ENCODE measurements at places on chromosomes 7 and 10. TPM values are rescaled to one million over a fixed set of nuclear protein-coding genes. Genes with fewer than 3 reads are reported as not detected.

DNA sequence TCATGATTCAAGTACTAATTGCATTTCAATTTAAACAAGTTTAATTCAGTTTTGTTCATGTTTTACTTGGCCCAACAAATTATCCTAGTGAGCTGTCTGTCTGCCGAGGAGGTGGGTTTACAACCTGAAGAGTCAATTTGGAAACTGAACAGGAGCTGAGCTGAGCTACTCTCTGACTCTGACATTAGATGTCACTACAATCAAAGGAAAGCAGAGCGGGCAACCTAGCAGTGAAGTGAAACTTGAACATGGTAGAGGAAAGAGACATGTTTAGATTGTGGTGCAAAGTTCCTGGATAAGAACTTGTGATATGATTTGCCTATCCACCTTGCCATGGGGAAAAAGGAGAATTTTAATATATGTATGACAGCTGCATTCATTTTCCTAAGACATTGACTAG is 9.6 kb upstream of the AGR3 start:
- H3K36me3 ChIP-seq = no peaks in the 10 kb centered on the region
- H3K27ac ChIP-seq = no peak overlapping the region
- H3K27me3 ChIP-seq = no peaks in the 10 kb centered on the region
- DNase-seq = peak; percentile 41

DNA sequence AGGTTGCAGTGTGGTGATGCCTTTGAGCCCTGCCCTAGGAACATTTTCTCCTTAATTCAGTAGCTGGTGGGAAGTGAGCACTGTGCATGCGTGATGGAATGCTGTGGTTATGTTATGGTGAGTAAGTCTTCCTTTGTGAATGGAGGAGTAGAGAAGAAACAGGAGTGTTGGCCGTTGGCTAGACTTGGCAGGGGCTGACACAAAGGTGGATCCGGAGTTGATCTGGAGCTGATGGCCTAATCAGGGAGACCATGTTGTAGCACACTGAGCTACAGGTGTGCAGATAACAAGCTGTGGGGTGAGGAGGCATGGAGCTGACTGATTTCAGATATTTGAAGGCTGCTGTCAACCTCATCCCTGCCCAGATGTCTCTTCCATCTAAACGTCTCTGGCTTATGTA is 122.3 kb downstream of the CNNM2 start:
- H3K27me3 ChIP-seq = no peaks in the 10 kb centered on the region
- no peak overlapping the region for H3K27ac ChIP-seq
- DNase-seq = no peak

GRCh38 chr10:50558371-50558770 is 65.4 kb downstream of the SGMS1 start:
- peaks cover 50% of the 10 kb centered on the region for H3K4me1 ChIP-seq
- DNase-seq = peak; percentile 85
- no peaks in the 10 kb centered on the region for H3K27me3 ChIP-seq
- H3K27ac ChIP-seq = peak overlapping the region; percentile 73
- H3K4me3 ChIP-seq = no peak overlapping the region
- H3K36me3 ChIP-seq = no peaks in the 10 kb centered on the region

- peaks cover 18% of the 10 kb centered on the region for H3K4me1 ChIP-seq
- peak; percentile 72 for DNase-seq
- no peaks in the 10 kb centered on the region for H3K27me3 ChIP-seq
- no peaks in the 10 kb centered on the region for H3K36me3 ChIP-seq
- H3K4me3 ChIP-seq = peak overlapping the region; percentile 47
Measured at GRCh38 chr7:26397796-26398426, 106.2 kb downstream of the SNX10 start.

DNA sequence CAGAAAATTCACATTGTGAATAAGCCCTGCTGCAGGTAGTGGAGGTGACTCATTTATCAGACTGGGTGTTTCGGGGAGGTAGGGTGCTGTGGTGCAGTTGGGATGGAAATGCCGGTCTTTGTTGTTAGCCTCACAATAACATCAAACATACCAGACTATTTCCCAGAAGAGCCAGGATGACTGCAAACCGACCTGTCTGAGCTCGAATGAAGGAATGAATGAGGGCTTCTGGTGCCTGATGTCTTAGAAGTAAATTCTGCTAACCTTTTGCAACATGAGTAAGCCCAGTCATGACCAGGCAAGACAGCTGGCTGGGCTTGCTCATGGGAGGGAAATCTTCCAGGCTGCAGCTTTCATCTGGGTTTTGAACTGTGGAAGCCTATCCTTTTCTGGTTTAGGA is 2.4 kb upstream of the VDAC2 start:
- H3K4me1 ChIP-seq = peaks cover 9% of the 10 kb centered on the region
- no peak overlapping the region for H3K4me3 ChIP-seq
- H3K27me3 ChIP-seq = no peaks in the 10 kb centered on the region
- H3K27ac ChIP-seq = no peak overlapping the region

GRCh38 chr10:121812031-121812430 is 115.8 kb downstream of the ATE1 start:
- peaks cover 4% of the 10 kb centered on the region for H3K36me3 ChIP-seq
- no peak overlapping the region for H3K27ac ChIP-seq
- no peak for DNase-seq
- no peak overlapping the region for H3K4me3 ChIP-seq
- no peaks in the 10 kb centered on the region for H3K27me3 ChIP-seq
- no peaks in the 10 kb centered on the region for H3K4me1 ChIP-seq

DNA sequence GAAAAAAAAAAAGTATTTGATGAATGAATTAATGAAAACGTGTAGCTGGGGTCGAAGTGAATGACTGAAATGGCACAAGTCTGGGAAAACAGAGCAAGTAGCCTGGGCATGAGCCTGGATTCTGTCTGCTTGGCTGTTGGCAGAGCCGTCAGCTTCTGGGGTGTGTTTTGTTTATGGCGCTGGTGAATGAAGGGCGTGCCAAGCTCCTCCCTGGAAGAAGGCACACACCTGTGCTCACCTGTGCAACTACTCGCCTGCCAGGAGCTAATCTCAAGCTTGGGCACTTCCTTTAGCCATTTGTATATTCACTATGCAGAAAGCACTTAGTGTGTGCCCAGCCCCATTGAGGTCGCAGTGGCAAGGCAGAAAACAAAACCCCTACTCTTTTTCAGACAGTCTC is 74.1 kb downstream of the GTF2IRD1 start:
- H3K4me1 ChIP-seq = no peaks in the 10 kb centered on the region
- H3K27me3 ChIP-seq = no peaks in the 10 kb centered on the region
- H3K27ac ChIP-seq = no peak overlapping the region
- peaks cover 7% of the 10 kb centered on the region for H3K36me3 ChIP-seq
- no peak overlapping the region for H3K4me3 ChIP-seq

DNA sequence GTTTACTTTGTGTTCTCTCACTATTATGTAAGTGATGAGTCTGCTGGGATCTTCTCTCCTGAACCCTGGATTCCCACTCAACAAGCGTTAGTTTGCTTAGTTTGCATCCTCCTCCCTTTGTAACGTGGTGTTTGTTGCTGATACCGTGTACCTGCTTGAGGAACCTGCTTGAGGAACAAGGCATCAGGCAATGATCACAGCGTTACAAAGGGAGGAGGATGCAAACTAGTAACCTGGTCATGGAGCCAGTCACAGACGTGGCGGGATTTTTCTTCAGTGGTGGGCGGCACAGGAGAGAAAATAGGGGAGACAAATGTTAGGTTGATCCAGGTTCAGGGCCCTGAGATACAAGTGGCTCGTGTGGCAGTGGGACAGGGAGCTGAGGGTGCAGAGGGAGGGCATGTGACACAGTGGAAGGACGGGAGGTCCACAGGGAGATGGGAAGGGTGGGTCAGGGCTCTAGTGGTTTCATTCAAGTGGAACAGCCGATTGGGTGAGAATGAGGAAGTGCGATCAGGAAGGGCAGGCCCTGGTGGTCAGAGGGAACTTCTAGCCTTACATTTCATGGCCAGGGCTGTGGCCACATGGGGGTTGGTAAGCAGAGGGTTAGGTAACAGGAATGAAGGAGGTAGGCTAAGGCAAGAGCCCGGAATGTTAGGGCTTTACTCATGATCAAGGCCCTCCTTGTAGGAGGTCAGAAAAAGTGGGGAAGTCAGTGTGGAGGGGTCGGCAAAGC is 38.0 kb downstream of the SNX10 start:
- peak overlapping the region; percentile 22 for H3K27ac ChIP-seq
- H3K27me3 ChIP-seq = no peaks in the 10 kb centered on the region
- no peaks in the 10 kb centered on the region for H3K36me3 ChIP-seq

GRCh38 chr10:116233230-116233629 is 39.8 kb downstream of the GFRA1 start:
- H3K27ac ChIP-seq = no peak overlapping the region
- H3K27me3 ChIP-seq = no peaks in the 10 kb centered on the region
- no peaks in the 10 kb centered on the region for H3K36me3 ChIP-seq
- peaks cover 4% of the 10 kb centered on the region for H3K4me1 ChIP-seq

- no peaks in the 10 kb centered on the region for H3K27me3 ChIP-seq
- DNase-seq = peak; percentile 16
- peak overlapping the region; percentile 48 for H3K27ac ChIP-seq
- H3K4me1 ChIP-seq = peaks cover 5% of the 10 kb centered on the region
Measured at GRCh38 chr10:87092861-87093631, 1.6 kb downstream of the GLUD1 start.

GRCh38 chr10:54081950-54082349 is 719.1 kb downstream of the PCDH15 start:
- H3K27me3 ChIP-seq = no peaks in the 10 kb centered on the region
- no peak overlapping the region for H3K4me3 ChIP-seq
- no peak for DNase-seq
- H3K4me1 ChIP-seq = no peaks in the 10 kb centered on the region
- H3K36me3 ChIP-seq = no peaks in the 10 kb centered on the region

- no peaks in the 10 kb centered on the region for H3K36me3 ChIP-seq
- no peak overlapping the region for H3K4me3 ChIP-seq
- peak; percentile 44 for DNase-seq
- no peak overlapping the region for H3K27ac ChIP-seq
- peaks cover 31% of the 10 kb centered on the region for H3K4me1 ChIP-seq
- no peaks in the 10 kb centered on the region for H3K27me3 ChIP-seq
Measured at GRCh38 chr7:25752967-25753791, 398.8 kb upstream of the NFE2L3 start.

DNA sequence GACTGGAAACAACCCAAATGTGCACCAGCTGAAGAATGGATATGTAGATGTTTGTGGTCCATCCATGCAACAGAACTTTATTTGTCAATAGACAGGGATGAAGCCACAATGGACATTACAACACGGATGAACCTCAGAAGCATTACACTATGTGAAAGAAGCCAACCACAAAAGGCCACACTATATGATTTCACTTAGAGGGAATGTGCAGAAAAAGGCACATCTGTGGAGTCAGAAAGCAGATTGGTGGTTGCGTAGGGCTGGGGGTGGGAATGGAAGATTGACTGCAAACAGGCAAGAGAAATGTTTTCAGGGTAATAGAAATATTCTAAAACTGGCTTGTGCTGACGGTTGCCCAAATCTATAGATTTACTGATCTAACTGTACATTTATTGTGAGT is 34.3 kb upstream of the WASHC2A start:
- H3K27me3 ChIP-seq = peaks cover 7% of the 10 kb centered on the region
- no peak for DNase-seq
- H3K4me3 ChIP-seq = no peak overlapping the region
- H3K36me3 ChIP-seq = no peaks in the 10 kb centered on the region
- H3K27ac ChIP-seq = no peak overlapping the region

- H3K27ac ChIP-seq = no peak overlapping the region
- no peaks in the 10 kb centered on the region for H3K36me3 ChIP-seq
- H3K4me1 ChIP-seq = no peaks in the 10 kb centered on the region
- no peak overlapping the region for H3K4me3 ChIP-seq
Measured at GRCh38 chr7:124276005-124276622, 243.2 kb upstream of the TMEM229A start.

DNA sequence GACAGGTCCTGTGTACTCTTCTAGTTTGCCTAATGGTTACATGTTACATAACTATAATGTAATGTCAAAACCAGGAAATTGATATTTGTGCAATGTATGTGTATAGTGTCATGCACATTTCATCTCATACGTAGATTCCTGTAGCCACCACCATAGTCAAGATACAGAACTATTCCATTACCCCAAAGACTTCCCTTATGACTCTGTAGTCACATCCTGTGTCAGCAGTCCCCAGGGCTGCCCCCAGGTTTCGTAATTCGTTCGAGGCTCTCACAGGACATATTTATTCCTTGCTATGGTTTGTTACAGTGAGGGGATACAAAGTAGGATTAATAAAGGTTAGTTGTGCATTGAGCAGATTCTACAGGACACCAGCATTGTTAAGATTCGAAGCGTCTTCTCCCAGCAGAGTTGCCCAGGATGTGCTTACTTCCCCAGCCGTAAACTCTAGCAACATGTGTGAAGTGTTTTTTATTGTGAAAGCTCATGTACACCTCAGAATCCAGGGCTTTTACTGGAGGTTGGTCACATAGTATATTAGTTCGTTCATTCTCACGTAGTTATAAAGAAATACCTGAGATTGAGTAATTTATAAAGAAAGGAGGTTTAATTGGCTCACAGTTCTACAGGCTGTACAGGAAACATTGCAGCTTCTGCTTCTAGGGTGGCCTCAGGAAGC is 18.6 kb downstream of the RABGEF1 start:
- H3K27ac ChIP-seq = no peak overlapping the region

DNA sequence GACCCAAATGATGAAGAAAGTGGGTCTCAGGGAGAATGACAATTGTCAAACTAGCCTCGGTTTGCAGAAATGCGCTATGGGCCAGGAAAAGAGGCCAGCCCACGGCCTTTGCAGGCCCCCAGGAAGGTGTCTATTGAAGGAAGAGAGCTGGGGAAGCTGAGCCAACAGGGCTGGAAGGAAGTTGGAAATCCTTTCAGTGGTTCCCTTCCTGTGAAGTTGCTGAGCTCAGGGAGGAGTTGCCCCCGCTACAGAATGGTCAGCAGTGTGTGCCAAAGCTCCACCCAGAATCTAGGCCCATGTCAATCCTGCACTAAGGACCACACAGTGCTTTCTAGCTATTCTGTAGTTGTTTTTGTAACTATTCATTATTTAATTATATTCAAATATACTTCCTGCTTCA is 91.6 kb upstream of the ANLN start:
- no peak overlapping the region for H3K27ac ChIP-seq
- no peaks in the 10 kb centered on the region for H3K27me3 ChIP-seq
- peaks cover 7% of the 10 kb centered on the region for H3K36me3 ChIP-seq
- no peak overlapping the region for H3K4me3 ChIP-seq
- DNase-seq = peak; percentile 91
- peaks cover 50% of the 10 kb centered on the region for H3K4me1 ChIP-seq

GRCh38 chr10:84114088-84114667 is 25.1 kb upstream of the GHITM start:
- no peaks in the 10 kb centered on the region for H3K36me3 ChIP-seq
- no peaks in the 10 kb centered on the region for H3K27me3 ChIP-seq
- H3K4me1 ChIP-seq = no peaks in the 10 kb centered on the region
- no peak overlapping the region for H3K4me3 ChIP-seq
- DNase-seq = no peak

GJC3 gene
- total RNA-seq = not detected

BAMBI gene
- 28.3 TPM for total RNA-seq

COPS6 gene
- total RNA-seq = 66.1 TPM

IFIT1 gene
- 16.9 TPM for total RNA-seq

PON3 gene
- total RNA-seq = 25.5 TPM
